ENCODE measurements at places on chromosomes 12 and 14.

- DNase-seq: no peak
Observed at GRCh38 chr14:78498062-78498595, 328.0 kb downstream of the NRXN3 start.

GRCh38 chr12:130137040-130138018 is 24.9 kb upstream of the FZD10 start:
- no peak for DNase-seq

- DNase-seq: peak; percentile 36
Observed at GRCh38 chr12:111753144-111753881, 13.4 kb upstream of the ALDH2 start.

- no peak for DNase-seq
Observed at GRCh38 chr12:57031789-57032188, 15.5 kb upstream of the TAC3 start.

DNA sequence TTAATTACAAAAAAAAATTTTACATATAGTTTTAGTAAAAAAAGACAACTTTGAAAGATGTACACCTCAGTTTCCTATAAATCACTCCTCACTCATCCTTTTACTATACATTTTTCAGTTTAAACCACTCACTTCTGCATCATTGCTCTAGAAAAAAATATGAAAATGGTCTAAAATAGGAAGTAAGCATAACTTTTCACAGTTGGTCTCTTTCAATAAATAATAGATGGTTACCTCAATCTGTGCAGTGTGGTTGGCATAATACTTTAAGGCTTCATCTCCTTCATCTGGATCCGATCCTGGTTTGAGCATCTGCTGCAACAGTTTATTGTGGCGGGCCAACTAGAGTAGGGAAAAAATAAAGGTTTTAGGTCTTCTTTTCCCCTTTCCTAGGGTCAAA is 247.9 kb downstream of the SSPN start:
- no peak for DNase-seq

DNA sequence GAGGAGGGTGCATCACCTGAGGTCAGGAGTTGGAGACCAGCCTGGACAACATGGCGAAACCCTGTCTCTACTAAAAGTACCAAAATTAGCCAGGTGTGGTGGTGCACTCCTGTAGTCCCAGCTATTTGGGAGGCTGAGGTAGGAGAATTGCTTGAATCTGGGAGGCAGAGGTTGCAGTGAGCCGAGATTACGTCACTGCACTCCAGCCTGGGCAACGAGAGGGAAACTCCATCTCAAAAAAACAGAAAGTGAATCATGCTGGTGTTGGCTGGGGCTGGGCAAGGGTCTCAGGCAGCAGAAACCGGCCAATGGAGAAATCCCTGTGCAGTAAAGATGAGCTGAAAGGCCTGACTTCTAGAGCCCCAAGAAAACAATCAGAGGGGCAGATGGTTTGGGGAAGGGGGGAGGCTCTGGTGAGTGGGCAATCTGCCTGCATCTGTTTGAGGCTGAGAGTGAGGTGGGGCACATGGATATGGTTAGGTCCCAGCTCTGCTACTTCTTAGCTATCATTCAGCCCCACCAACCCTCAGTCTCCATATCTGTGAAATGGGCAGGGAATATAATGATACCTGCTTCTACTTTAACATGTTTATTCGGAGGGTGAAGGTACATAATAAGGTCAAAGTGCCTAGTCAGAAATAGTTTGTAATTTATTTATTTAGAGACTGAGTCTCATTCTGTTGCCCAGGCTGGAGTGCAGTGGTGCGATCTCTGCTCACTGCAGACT is 21.3 kb upstream of the COX6A1 start:
- DNase-seq: no peak

DNA sequence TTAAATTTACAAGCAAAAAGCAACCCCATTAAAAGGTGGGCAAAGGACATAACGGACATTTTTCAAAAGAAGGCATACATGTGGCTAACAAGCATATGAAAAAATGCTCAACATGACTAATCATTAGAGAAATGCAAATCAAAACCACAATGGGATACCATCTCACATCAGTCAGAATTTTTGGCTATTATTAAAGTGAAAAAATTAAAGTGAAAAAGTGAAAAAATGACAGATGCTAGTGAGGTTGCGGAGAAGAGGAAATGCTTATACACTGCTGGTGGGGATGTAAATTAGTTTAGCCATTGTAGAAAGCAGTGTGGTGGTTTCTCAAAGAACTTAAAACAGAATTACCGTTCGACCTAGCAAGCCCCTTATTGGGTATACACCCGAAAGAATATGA is 7.9 kb downstream of the OTOGL start:
- no peak for DNase-seq

GRCh38 chr12:95203487-95204030 is 13.7 kb downstream of the FGD6 start:
- DNase-seq: no peak

DNA sequence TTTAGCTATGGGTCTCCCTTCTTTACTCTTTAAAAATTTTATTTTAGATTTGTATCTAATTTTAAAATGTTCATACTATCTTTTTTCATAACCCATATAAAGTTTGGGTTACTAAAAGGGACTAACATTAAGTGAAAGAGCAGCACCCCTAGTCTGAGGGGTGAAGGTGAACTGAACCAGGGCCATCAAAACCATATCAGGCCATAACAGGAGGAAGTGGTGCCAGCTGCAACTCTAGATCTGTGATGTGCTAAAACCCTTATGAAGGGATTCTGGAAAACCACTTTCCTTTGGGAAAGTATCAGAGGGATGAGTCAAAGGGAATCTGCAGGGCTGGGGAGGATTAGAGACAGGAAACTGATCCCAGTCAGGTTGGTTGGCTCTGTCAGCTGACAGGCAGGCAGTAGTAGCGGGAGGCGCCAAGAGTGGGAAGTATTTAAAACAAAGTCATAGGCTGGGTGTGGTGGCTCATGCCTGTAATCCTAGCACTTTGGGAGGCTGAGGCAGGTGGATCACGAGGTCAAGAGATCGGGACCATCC is 162.5 kb downstream of the PPM1H start:
- DNase-seq: peak; percentile 2

DNA sequence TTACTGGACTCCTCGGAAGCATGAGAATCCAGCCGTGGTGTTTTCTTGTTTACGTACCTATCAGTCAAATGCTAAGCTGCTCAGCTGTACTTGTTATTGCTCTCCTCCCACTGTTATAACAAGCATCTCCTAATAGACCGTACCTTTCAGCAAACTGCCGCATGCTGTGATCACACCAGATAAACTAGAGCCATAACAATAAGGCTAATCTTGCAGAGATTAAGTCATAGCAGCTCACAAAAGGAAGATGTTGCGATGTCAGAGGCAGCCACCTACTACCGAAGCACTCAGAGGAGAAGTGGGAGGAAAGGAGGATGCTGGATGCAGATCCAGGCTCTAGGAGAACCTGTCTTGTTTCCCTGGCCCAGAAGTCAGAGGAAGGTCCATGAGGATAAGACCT is 196.0 kb downstream of the GALC start:
- DNase-seq: no peak

DNA sequence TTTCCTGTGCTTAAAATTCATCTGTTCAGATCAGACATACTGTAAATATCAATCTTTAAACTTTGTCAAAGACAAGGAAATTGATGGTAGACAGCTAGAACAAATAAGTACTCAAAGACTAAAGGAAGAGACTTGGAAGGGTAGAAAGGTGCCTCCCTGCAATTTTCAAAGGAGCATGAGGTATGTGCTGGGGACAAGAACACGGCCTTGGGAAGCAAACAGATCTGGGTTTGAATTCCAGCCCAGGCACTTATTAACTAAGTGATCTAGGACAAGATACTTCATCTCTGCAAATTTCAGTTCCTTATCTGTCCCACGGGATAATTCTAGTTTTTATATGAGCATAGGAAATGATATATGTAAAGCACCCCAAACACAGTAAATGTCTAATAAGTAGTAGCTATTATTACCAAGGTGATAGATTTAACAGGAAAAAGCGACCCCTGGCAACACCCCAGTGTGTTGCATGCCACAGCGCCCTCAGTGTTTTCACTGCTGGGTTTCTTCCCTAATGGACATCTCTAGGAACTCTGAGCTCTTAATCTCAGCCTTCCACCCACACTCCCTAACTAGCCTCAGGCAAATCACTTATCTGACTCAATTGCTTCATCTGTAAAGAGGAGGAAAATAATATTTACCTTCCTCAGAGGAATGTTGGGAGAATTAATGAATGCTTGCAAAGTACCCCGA is 44.7 kb upstream of the BMP4 start:
- DNase-seq: no peak

- peak; percentile 88 for DNase-seq
Observed at GRCh38 chr12:44874981-44875416, 1.1 kb downstream of the NELL2 start.

- DNase-seq: no peak
Observed at GRCh38 chr14:59199205-59199604, 10.7 kb downstream of the DAAM1 start.

- DNase-seq: no peak
Observed at GRCh38 chr14:89504091-89504490, 87.1 kb upstream of the FOXN3 start.

- DNase-seq: no peak
Observed at GRCh38 chr14:102326583-102326982, 7.0 kb downstream of the ZNF839 start.

GRCh38 chr12:1815814-1816729 is 4.3 kb upstream of the LRTM2 start:
- no peak for DNase-seq

GRCh38 chr12:106764738-106765137 is 9.7 kb upstream of the RIC8B start:
- no peak for DNase-seq

- DNase-seq: no peak
Observed at GRCh38 chr12:90058704-90059103, 350.1 kb upstream of the ATP2B1 start.

DNA sequence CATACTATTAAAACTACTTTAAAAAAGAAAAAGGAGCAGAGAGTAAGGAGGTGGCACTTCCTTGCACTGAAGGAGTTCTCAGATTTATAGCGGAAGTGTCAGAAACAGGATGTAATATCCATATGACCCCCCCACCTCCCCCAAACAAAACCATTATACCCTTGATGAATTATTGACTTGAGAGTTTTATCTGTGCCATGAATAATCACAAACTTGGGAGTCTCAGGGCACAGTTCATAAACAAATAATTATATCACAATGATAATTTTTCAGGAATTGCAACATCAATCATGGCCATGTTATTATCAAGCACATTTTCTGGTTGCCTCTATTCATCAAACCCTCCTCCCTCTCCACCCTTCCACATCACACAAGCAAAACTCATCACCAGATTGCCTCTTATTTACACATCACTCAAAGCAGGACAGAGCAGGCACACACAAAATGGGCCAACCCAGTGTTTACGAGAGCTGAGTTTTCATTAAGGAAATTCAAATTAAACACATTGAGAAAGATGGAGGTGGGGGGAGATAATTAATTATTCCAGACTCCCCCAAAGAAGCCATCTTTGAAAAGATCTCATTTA is 141.4 kb downstream of the EGLN3 start:
- DNase-seq: no peak

DNA sequence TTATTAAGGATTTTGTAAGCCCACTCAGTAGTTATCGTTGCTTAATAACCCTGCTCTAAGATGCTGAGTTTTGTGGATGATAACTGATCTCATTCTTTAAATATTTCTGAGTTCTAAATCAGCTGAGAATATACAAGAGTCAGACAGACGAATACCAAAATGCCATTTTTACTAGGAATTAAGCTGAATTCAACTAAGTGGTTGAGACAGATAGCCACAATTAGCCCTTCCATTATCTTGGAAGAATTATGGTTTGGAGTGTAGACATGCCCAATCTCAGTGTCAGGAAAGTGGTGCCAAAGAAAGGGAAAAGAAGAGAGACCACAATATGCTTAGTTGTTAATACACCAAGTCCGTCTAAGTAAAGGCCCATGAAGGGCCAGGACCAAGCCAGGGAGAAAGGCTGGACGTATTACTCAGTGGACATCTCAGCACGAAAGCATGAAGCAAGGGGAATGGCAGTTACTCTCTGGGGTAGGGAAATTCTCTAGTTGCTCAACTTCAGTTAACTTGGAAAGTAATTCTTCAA is 58.6 kb downstream of the KCNA5 start:
- no peak for DNase-seq

DNA sequence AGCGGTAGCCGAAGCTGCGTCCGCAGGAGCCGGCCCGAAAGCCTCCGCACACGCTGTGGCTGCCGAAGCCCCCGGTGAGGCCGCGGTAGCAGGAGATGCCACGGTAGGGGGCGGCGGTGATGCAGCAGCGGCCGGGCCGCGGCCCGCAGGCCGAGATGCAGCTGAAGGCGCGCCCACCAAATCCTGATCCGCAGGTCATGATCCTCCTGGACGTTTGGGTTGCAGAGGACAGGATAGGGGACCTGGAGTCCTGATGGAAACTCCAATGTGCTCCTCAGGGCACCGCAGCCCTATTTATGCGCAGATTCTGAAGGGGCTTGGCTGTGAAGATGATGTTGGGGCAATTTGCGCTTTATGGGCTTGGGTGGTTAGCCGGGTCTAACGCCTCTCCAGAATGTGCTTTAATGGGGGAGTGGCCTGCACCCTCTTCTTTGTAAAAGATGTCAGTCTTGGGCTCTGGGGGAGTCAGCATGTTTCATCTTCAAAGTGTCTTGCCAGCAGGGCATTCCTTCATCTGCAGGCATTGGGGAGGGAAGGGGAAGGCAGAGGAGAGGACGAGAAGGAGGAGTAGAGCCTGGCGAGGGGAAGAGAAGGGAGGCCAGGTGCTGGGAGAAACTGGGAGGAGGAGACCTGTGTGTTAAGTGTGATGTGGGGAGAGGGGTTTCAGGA is at the start of gene KRT81:
KRT81 (minus strand) TSS at position 268 of the 669 bp plus-strand sequence; CDS start at position 199, 69 bp downstream.
- no peak for DNase-seq

- DNase-seq: no peak
Observed at GRCh38 chr12:59594943-59595500, 807 bp upstream of the SLC16A7 start.

DNA sequence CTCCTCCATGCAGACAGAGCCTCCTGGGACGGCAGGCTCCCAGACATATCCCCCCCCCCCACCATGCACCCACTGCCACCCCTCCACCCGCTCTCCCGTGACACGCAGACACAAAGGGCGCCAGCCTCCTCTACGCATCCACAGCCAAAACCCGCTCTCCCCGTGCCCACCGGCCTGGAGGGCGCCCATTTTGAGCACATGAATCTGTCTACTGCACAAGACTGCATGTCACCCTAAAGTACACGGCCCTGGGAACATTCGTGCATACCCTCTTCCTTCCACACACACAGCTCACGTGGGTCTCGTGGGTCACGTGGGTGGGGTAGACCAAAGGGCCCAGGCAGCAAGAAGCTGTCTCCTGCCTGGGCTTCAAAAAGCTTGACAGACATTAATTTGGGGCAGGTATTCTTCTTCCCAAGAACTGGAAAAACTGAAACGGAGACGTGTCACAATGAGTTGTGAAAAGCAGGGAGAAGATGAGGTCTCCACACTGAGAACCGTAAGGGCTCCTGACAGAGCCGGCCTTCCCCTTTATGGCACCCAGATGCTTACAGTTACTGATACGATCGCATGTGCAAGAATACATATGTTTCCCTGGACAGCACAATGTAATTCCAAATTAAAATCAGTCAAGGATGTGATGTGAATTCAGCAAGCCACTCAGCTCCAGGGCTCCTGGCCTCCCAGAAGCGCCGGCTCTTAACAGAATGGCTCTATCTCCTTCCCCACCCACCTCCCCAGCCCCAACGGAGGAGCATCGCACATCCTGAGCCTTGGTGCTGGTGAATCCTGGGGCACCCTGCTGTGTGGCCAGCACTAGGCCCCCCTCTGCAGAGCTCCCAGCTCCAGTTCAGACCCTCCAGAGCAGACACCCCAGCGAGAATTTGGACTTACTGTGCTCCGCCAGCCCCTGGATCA is 1.9 kb downstream of the TGFB3 start:
- DNase-seq: no peak

GRCh38 chr12:47414511-47414910 is 291.3 kb downstream of the RPAP3 start:
- no peak for DNase-seq
